GM04504 (cell line): ENCODE measurements at places on chromosomes 6 and 20.

DNA sequence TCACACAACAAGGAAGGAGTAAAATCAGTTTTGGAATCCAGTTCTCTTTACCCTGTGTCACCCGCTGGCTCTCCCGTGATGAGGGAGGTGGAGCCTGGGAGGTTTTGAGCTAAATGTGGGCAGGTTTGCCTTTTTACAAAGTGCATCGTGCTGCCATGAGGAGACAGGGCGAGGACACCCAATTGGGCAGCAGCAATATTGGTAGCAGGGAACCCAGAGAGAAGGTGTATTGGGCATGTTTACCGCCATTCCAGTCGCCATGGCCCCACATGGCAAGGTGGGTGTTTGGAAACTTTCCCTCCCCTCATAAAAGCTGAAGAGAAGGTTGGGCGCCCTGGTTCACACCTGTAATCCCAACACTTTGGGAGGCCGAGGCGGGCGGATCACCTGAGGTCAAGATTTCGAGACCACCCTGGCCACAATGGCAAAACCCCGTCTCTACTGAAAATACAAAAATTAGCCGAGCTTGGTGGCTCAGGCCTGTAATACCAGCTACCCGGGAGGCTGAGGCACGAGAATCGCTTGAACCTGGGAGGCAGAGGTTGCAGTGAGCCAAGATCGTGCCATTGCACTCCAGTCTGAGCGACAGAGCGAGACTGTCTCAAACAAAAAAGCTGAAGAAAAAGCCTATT, 3.5 kb upstream of the UBE2V1 start:
- DNase-seq, result no peak

- DNase-seq, result no peak
Measured at GRCh38 chr6:138593909-138594757, 94.8 kb upstream of the NHSL1 start.

DNA sequence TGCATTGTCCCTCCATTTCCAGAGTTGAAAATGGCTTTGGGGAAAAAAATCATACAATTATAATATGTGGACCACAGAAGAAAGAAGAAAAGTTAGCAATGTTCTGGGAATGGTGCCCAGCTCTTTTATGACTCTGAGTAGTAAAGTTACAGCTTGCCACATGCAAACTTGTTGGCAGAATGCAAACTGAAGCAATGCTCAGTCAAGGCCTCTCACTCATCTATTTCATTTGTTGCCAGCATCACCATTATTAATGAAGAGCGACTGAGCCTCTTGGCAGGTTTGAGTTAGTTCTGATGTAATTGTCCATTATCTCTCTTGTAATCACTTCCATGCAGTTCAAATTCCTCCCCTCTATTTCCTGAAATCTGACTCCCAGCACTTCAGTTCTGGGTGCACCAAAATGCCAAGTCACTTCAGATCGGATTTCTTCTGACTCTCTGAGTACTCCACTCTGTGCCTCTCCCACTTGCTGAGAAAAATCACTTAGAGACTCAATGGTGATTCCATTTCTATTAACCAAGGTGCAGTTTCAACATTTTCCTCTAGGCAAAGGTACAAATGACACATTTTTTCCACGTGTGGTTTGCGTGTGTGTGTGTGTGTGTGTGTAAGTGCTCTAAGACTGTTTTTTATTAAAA, 154.4 kb upstream of the STMND1 start:
- peak; percentile 99 for DNase-seq

- no peak for DNase-seq
Measured at GRCh38 chr6:41053041-41053440, at the start of gene APOBEC2. APOBEC2 (plus strand) TSS chr6:41053202; CDS start chr6:41053348, 146 bp downstream.

DNA sequence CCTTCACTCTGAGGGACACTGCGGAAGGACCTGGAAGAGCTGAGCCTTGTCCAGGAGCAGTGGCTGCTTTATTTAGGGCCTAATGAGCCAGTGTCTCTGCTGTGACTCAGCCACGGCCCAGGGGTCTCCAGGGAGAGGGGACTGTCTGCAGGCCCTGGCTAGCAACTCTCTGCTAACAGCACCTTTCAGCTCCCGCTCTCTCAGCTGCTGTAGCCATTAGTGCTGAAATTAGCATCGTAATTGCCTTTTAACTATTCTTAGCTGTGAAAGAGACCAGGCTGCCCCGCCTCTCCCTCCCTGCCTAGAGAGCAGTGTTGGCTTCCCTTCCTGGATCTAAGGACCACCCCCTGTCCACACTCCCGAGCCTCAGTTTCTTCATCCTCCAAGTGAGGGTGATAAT, 53.1 kb upstream of the SLC32A1 start:
- DNase-seq, result no peak

GRCh38 chr6:74182992-74183391, 487.0 kb downstream of the CD109 start:
- no peak for DNase-seq

DNA sequence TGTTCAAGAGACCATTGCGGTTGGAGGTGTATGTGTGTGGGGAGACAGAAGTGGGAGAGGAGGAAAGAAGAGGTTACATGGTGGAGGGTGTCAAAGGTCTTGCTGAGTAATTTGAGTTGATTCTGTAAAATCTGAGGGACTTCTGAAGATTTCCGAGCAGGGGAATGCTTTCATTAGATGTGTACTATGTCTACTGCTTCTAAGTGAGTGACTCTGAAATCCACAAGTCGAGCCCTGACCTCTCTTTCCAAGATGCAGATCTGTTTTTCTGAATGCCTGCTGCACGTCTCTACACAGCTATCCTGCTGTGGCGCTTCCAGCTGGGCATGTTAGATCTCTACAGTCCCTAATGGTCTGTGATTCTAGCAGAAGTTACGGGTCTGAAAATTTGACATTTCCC, 209.8 kb downstream of the ATXN1 start:
- no peak for DNase-seq

DNA sequence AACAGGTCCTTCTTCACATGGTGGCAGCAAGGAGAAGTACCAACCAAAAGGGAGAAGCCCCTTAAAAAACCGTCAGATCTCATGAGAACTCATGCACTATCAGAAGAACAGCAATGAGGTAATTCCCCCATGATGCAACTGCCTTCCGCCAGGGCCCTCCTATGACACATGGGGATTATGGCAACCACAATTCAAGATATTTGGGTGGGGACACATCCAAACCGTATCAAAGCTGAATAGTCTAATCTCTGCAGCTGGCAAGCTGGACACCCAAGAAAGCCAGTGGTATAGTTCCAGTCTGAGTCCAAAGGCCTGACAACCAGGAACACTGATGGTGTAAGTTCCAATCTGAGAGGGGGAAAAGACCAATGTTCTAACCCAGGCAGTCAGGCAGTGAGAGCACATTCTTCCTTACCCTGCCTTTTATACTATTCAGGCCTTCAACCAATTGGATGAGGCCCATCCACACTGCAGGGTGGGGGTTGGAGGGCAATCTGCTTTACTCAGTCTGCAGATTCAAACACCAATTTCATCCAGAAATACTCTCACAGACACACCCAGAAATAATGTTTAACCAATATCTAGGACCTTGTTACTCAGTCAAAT, 17.9 kb upstream of the CNKSR3 start:
- DNase-seq, result no peak

DNA sequence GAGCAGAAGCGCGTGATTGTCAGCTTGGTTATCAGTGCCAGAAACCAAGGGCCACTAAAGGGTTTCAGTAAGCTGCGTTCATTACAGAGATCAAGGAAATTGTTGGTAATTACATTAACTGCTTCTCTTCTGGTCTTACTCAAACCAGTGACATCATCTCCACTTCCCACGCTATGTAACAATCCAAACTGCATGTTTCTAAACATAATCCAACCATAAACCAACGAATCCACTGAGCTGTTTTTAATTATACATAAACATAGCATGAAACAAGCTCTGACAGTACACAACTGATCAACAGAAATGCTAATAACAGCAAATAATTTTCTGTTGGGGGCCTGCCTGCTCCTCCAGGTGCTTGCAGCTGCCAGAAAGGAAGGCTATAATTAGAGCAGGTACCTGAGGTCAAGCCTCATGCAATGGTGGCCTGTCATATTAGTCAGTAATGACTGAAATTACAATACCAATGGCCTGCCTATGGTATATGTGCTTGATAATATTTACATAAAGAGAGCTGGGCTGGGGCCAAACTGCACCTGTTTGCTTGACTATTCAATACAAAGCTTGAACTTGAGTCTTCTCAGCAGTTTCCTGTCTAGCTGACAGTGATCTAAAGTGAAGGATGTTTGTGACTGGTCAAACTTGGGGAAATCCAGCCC, 40.1 kb downstream of the ILRUN start:
- DNase-seq, result peak; percentile 72

GRCh38 chr6:29547573-29547972, 12.0 kb downstream of the UBD start:
- DNase-seq, result no peak

GRCh38 chr20:2838170-2838797, 2.2 kb downstream of the PCED1A start:
- no peak for DNase-seq

GRCh38 chr20:8664778-8665177, 404.1 kb upstream of the PLCB4 start:
- no peak for DNase-seq

- DNase-seq, result peak; percentile 61
Measured at GRCh38 chr20:32484958-32485769, 100.0 kb downstream of the NOL4L start.
